Fibroblast of skin of scalp (primary cell): ENCODE measurements at places on chromosomes 3 and 15.

- DNase-seq: peak; percentile 33
Measured at GRCh38 chr15:27438403-27439375, 467.7 kb downstream of the GABRG3 start.

DNA sequence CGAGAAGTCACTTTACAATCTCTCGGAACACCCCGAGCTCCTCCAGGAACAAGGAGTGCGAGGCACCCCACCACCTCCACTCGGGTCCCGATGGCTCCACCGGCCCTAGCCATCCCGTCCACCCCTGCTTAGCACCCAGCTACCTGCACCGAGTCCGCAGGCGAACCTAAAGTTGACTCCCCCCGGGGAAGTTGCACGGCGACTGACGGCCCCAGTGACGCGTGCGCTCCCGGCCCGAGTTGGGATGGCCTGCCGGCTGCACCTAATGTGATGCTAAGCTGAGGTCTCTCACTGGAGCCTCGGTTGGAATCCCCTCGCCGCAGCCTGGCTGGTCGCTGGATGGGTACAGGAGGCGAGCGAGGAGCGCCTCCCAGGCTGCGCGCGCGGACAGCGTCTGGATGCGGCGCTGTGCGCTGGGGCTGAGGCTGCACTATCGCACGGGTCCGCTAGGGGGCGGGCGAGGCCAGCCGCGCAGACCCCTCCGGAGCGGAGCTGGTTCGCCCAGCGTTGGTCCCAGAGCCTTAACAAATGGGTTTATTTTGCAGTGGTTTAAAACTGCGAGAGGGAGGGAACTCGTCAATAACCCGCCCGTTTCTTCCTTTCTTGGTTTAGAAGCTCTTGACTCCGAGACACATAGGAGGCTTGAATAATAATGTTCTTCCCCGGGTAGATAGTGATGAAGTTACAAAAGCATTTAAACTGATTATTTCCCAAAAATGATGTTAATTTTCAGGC, at the start of gene OXTR:
TSS of gene OXTR (minus strand) at position 526 of the 735 bp plus-strand sequence. CDS start 1,426 bp downstream, outside the sequence.
- DNase-seq: peak; percentile 89

GRCh38 chr3:166190360-166190759, 353.1 kb upstream of the BCHE start:
- DNase-seq: peak; percentile 57

GRCh38 chr3:126516152-126516935, 1.2 kb downstream of the UROC1 start:
- DNase-seq: no peak

GRCh38 chr15:76972389-76973361, 22.3 kb upstream of the PSTPIP1 start:
- DNase-seq: no peak

DNA sequence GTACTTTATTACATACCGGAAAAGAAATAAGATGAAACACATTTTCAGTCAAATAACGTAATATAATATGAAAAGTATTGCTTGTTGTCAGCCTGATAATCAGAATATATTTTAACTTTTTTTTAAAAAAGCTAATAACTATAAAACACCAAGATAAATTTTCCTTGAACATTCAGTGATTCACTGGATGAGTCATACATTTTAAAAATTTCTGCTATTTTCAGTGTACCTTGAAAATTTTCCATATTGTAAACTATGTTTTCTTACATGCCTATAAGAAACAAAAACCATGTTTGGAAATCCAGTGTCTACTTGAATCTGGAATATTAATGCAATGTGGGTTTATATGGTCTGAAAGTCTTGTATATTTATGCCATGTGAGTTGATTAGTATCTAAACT, 36.3 kb upstream of the MEIS2 start:
- DNase-seq: no peak

GRCh38 chr3:53142986-53143385, 12.8 kb upstream of the RFT1 start:
- DNase-seq: no peak

DNA sequence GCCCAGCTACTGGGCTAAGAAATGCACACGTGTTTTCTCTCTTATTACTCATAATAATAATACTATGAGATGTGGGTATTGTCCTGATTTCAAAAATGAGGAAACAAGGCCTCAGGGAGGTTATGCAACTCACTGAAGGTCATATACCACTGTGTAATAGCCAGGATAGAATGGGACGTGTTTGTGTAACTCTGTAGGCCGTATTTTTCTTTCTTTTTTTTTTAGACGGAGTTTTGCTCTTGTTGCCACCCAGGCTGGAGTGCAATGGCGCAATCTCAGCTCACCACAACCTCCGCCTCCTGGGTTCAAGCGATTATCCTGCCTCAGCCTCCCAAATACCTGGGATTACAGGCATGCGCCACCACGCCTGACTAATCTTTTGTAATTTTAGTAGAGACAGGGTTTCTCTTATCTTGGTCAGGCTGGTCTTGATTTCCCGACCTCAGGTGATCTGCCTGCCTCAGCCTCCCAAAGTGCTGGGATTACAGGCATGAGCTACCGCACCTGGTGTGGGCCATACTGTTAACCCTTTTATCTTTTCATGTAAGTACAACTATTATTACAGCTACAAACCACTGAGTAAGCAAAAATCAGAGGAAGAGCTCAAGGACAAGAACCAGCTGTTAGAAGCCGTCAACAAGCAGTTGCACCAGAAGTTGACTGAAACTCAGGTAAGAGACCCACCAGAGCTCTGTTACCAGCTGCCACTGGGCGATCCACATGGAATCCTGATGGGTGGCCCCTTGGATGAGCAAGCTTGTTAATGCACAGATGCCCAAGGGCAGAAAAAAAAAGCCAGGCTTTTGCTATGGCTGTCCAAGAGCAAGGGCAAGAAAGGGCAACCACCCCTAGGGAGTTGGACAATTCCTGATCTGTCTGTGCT, 6.7 kb downstream of the KNSTRN start:
- no peak for DNase-seq
